Fibroblast of skin of back (primary cell): ENCODE measurements at places on chromosomes 12 and 14.
A peak's percentile ranks its signal among the peaks of the same experiment; 100 is the strongest.

DNA sequence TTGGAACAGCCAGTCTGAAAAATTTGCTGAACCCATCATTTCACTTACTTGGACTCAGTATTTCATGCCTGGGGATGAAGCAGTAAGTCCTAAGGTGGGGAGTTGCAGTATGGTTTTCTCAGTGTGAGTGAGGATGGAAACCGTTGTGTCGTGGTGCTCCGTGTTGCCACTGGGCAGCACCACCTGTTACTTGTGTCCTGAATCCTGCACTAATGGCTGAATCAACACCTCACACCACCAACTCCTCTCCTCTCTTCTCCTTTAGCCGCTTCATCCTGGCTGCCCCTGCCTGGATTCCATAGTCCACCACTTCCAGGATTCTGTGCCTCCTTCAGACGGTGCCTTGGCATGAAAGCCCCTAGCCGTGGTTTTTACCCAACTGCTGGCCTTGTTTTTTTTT lies 3.0 kb upstream of the EP400 start:
- no peak for DNase-seq

- DNase-seq = no peak
Observed at GRCh38 chr12:3014641-3015040, 55.4 kb downstream of the TEAD4 start.

- DNase-seq = no peak
Observed at GRCh38 chr12:1865284-1865866, 45.0 kb downstream of the LRTM2 start.

GRCh38 chr12:120121766-120122293 lies 5.3 kb upstream of the RAB35 start:
- DNase-seq = no peak

DNA sequence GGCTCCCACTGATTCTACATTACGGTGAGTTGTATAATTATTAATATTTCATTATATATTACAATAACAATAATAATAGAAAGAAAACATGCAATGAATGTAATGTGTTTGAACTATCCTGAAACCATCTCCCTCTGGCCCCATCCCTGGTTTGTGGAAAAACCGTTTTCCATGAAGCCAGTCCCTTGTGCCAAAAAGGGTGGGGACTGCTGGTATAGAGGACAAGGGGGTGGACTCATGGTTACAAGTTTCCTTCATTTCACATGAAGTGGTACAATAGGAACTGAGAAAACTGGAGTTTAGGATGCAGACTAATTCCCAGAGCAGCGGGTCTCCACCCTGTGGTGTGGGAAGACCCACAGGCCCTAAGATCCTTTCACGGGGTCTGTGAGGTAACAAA lies 3.0 kb upstream of the C1RL start:
- no peak for DNase-seq

GRCh38 chr12:2084553-2085296 lies 31.9 kb downstream of the CACNA1C start:
- peak; percentile 94 for DNase-seq

GRCh38 chr12:29638528-29638927 lies 141.0 kb upstream of the OVCH1 start:
- no peak for DNase-seq

DNA sequence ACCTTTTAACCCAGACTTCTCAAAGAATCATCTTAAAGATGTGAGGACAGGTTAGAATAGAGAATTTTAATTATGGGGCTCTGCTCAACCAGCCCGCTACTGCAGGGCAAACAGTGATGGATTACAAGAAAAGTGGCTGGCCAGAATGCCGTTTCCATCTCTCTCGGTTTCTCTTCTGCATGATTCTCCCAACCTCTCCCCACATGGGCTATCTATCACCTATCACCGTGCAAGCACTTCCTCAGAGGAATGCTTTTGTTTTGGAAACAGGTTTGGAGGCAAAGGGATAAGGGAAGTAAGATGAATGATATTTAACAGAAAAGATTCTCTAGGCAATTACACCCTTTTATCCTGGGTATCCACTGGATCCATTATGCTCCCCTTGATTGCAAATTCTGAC lies 37.4 kb upstream of the PHC1 start:
- DNase-seq = no peak

DNA sequence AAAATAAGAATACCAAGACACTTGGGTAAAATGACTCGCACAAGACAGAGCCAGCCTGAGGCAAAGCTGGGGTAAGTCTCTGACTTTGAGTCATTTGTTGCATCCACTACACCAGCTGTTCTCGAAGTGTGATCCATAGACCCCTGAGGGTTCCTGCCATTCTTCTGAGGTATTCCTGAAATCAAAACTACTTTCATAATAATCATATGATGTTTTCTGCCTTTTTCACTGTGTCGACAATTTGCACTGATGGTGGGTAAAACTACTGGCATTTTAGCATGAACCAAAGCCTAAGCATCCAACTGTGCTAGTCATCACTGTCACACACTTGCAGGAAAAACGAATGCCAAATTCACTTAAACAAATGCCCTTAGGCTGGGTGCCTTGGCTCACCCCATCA lies 135.5 kb upstream of the FUT8 start:
- DNase-seq = peak; percentile 70

GRCh38 chr12:6376079-6376869 lies 911 bp upstream of the SCNN1A start:
- peak; percentile 61 for DNase-seq

DNA sequence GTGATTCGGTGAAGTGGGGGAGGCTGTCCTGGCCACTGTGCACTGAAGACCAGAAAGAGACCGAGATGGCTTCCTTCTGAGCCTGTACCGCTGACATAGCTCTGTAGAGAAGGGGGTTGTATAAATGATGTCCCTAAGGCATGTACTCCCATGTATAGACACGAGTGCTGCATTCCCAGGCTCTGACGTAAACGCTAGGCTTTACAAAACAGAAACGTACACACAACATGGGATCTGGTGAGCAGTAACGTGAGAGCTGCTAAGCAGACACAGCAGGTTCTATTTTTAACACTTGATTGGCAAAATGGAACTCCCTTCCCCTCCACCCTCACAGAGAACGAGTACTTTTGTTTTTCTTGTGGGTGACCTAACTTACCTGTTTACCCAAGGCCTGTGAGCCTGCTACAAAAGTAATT lies 35.9 kb downstream of the ACADS start:
- DNase-seq = peak; percentile 95

GRCh38 chr12:58249610-58250009 lies 308.2 kb downstream of the ATP23 start:
- no peak for DNase-seq

DNA sequence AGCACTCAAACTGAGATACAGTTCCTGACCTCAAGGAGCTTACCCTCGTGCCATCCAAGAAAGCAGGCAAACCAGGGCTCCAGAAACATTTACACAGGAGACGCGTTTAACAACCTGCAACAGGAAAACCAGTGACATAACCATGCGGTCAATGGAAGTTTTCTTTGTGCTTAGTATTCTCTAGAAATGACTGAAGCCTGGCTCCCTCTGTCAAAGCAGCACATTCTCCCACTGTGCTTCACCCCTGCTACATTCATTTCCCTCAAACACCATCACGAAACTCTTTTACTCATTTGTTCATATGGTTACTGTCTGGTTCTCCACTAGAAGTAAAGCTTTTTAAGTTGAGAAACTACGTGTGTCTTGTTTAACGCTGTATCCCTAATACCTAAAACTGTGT lies 161.3 kb upstream of the CCND2 start:
- no peak for DNase-seq

DNA sequence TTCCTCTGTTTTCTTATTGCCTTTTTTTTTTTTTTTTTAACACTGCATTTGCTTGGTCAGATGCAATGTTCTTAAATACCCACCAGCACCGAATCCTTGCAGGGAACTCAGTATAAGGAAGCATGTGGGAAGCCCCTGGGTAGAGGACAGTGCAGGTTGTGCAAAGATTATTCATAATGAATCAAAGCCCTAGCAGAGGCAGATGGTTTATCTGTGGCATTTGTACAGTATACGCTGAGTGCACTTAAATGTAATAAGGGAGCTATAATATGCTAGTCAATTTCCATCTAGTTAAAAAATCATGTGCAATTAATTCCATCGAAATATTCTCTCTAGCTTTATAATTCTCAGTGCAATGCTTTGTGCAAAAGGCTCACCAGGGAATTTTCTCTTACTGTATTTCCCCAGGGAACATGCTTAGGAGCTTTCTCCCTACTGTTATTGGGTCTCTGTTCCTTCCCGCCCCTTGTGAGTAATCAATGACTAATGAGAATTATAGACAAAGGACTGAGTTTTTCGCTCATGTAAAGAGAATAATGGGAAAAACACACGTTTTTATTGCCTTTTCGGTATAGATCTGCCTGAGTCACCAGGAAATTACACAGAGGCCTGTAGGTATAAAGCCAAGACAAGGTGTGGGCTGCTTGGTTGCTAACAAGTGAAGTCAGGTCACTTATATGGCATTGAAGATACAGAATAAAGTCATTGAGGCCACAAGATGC lies 1214.3 kb upstream of the TMEM132C start:
- peak; percentile 85 for DNase-seq

GRCh38 chr14:33833706-33834465 lies 117.0 kb downstream of the EGLN3 start:
- no peak for DNase-seq

- no peak for DNase-seq
Observed at GRCh38 chr12:104953323-104953722, 4.8 kb downstream of the SLC41A2 start.

DNA sequence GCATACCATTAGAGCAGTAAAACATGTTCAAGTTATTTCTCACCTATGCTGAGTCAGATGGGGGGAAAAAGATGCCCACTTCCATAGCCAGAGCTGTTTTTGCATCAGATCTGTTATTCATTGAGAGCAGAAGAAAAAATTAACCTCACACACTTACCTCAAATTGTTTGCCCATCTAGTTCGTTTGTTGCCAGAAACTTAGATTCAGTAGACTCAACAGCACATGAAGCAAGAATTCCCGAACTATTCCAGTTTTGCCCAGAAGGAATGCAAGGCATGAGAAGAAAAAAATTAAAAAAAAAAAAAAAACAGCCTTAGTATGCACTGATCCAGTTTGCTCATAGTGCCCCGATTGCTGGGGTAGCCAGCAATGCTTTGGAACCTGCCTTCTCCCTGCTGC lies 12.4 kb upstream of the DPF3 start:
- DNase-seq = peak; percentile 92

DNA sequence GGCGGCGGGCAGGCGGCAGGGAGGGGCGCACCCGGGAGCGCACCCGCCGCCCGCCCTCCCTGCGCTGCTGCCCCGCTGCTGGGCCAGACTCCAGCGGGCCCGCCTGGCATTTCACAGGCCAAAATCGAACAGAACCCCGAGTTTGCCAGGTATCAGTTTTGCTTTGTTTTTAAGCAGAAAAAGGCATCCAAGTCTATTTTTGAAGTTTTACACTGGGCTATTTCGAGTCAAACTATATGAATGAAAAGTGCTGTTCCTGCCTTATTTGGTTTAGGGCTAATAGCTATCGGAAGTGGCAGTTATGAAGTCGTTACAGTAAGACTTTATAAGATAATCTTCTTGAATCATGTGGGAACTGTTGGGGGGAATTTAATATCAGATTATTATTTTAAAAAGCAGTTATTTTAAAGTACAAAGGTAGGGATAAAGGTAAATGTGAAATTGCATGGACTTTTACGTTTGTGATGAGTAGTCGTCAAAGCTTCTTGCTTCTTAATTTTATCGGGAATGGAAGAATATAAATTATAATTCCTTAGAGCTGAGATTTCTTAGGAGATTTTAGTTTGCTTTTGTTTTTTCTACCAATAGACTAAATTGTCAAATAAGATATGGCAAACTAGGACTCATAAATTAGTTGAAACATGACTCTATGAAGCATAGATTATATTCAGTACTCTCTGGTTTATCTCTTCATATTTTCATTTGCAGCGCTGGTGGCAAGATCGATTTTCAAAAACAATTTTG lies 1.1 kb downstream of the MSRB3 start:
- DNase-seq = peak; percentile 65

- DNase-seq = no peak
Observed at GRCh38 chr12:62512901-62513300, 46.3 kb downstream of the MON2 start.

DNA sequence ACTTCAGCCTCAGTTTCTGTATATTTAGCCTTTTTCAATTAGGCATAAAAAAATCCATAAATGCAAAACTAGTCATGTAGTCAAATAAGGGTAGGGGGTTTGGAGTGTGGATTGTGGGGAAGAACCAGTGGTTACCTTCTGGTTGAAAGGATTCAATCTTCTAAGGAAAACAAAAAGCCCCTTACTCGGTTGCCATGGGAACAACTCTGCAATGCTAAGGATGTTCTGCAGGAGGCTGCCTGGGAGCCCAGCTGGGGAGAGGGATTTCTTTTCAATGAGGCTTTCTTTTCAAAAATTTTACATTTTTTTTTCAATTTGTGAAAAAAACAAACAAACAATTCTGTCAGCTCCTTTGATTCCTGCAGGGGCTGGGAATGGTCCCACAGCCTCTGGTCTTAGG lies 67.2 kb downstream of the SLC8A3 start:
- no peak for DNase-seq

DNA sequence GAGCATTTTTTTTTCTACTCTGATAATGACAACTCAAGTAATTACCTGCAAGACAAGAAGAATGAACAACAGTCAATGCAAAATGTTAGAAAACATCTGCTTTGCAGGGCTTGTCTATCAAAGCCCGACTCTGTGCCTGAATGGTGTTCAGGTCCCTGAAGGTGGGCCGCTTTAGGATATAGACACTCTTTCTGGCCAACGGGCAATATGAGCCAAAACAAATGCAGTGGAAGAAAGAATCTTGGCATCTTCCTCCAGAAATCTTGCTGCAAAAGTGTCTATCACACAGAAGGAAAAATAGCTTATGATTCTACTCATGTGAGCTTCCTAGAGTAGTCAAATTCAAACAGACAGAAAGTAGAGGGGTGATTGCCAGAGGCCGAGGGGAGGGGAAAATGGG lies 32.7 kb downstream of the FOS start:
- no peak for DNase-seq

DNA sequence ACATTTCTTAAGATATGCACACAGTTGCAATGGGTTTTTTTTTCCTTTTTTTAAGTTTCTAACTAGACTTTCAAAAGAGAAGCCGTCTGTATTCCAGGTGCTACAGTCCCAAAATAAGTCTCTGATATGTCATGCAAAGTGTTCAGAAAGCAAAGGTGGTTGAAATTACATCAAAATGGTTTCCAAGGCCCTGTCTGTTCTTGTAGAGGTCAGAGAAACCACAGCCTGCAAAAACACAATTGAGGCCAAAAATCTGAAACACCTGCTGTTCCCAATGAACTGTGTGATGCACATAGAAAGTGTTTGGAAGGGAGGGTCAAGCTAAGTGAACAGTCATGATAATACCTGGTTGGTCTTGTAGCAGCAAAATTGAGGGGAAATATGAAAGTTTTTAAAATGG lies 91.0 kb downstream of the VRK1 start:
- no peak for DNase-seq

DNA sequence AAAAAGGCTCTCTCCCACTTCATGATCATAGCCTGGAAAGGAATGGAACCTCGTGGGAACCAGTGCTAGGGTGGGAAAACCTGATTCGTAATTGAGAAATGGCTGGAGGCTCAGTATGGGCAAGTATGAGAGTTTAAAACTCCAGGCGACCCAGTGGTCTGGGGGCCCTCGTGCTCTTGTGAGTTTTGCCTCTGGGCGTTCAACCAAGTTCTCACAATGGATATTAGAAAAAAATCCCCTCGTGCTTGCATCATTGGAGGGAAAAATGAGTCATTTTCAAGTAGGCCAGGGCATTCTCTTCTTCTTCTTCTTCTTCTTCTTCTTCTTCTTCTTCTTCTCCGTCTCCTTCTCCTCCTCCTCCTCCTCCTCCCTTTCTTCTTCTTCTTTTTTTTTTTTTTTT lies 39.0 kb downstream of the GPR68 start:
- no peak for DNase-seq
